Activated CD8-positive, alpha-beta memory T cell treated with anti-CD3 and anti-CD28 coated beads for 4 hours (primary cell): ENCODE measurements at places on chromosomes 6 and 20.

GRCh38 chr6:118632359-118632758 lies 19.0 kb downstream of the CEP85L start:
- no peak for DNase-seq

- no peak for DNase-seq
Measured at GRCh38 chr6:139846538-139847456, 472.3 kb upstream of the CITED2 start.

- no peak for DNase-seq
Measured at GRCh38 chr20:60274717-60275116, 316.5 kb downstream of the CDH26 start.

DNA sequence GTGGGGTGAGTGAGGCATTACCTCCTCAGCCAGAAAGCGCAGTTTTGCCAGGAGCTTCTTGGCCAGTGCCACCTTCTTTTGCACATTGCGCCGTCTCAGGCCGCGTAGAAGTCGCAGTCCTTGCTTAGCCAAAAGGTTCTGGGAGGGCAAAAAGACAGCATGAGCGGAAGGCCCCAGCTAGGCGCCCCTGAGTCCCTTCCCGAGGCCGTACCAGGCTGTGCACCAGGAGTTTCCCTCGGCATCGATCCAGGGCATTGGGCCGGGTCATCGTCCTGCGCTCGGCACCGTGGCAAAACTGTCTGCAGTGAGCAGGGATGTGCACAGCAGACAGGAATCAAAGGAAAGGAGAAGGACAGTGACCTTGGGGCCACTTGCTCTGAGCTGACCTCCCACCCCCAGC lies 20.2 kb upstream of the SPAG4 start:
- no peak for DNase-seq

DNA sequence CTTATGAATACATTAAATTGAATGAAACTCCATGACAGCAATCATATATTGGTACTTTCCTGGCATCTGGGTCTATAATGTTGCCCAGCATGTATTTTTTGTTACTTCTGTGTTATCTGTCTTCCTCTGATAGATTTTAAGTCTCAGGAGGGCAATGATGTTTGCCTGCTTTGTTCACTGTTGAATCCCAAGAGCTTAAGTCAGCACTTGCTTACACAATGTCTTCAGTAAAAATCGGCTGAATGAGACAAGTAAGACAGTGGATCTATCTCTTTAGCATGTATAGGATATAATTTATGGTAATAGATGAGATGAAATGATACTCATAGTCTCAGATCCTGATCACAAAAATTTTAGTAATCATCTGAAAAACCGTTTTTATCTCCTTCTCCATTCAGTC lies 1034.9 kb upstream of the EPHA7 start:
- DNase-seq: no peak

GRCh38 chr20:25565578-25566157 lies 19.7 kb downstream of the NINL start:
- no peak for DNase-seq

DNA sequence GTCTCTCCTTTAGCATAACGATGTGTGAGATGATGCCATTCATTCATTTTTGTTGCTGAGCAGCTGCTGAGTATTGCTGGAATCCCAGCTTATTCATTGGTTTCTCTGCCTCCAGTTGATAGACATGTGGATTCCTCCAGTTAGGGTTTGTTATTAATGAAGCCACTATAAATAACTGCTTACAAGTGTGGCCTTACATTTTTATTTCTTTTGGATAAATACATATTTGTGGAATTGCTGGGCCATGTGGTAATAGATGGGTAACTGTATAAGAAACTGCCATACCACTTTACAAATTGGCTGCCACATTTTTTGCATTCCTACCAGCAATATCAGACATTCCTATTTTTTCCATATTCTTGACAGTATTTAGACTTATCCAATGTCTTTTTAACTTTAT lies 2.6 kb upstream of the HLA-B start:
- DNase-seq: no peak

GRCh38 chr20:37986044-37986858 lies 47.0 kb downstream of the TTI1 start:
- DNase-seq: no peak
